ENCODE measurements at places on chromosomes 5 and 9.

DNA sequence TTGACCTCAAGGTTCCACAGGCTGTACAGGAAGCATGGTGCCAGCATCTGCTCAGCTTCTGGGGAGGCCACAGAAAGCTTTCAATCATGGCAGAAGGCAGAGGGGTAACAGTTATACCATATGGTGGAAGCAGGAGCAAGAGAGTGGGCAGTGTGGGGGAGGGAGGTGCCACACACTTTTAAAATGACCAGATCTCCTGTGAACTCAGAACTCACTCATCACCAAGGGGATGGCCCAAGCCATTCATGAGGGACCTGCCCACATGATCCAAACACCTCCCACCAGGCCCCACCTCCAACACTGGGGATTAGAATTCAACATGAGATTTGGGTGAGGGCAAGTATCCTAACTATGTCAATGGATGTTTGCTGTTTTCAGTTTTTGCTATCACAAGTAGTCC is 16.2 kb downstream of the CYFIP2 start:
- no peak for DNase-seq

DNA sequence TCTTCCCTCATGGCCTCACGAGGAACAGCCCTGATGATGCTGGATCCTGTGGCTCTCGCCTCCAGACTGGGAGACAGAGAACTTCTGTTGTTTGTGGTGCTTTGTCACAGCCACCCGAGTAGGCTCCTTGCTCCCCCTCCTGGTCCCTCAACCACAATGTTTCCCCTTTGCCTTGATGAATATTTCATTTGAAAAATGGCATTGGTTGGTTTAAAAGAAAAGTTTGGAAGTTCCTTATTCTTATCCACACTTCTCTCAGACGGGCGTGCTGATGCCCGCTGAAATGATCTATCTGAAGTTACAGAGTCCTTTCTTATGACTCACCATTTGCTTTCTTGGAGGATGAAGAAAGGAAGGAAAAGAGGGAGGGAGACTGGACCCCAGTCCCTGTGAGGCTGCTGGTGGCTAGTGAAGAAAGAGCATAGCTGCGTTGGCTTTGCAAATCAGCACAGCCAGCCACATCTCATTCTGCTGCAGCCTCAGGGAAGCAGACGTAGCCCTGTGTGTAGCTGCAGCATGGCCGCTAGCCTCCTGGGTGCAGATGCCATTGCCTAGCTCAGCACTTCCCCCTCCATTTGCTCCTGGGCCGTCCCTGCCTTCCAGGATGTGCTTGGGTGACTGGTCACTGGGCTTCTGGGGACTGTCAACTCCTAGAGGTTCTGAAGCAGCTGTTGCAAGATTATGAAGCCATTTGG is 185.9 kb downstream of the ERCC6L2 start:
- no peak for DNase-seq

DNA sequence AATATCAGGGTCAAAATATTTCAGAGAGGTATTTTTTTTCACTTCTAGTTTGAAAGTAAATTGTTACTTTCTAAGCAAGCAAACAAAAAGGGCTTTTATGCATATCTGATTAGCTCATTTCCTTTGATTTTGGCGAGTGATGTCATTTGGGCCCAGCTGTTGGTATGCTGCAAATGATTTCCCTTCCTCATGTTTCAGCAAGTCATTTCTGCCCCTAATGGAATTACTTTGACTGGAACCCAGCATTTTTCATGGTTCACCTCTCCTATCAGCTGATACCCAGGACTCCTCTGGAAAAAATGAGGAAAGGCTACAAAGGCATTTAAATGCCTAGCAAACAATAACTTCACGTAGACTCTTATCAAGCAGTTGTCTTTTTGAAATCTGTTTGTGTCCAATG is 500.6 kb downstream of the EBF1 start:
- DNase-seq, result no peak

DNA sequence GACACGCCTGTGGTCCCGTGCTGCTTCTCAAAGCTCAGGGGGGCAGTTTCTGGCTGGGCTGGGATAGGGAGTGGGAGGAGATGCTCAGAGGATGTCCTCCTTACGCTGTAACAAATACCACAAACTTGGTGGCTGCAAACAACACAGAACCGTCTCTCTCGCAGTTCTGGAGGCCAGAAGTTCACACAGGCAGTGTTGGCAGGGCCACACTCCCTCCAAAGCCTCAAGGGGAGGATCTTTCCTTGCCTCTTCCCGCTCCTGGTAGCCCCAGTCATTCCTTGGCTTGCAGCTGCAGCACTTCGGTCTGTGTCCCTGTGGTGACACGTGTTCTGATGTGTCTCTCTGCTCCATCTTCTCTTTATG is 10.4 kb upstream of the ORM1 start:
- no peak for DNase-seq

DNA sequence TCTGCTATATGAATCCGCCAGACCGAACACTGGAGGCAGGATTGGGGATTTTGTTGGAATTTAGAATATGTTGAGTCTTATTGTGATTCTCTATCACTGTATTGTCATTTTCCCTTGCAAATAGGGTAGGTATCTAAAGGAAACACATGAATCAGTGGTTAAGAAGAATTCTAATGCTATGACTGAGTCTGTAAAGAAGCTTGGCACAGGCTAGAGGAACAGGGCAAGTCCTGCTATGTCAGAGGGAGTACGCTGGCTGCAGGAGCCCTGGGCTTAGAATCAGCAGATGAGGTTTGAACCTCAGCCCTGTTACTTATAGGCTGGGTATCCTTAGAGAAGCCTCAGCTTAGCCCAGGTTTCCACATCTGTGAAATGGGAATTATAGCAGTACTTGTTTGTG is 198.1 kb downstream of the NR3C1 start:
- DNase-seq, result no peak

- DNase-seq, result no peak
These were observed 183.5 kb downstream of the LURAP1L start for GRCh38 chr9:12958279-12958678.

All from stimulated activated CD4-positive, alpha-beta T cell treated with anti-CD3 and anti-CD28 coated beads, Interleukin-1b, Interleukin-23, amount 100 ng/mL, for 1 hour (primary cell).